Stimulated activated CD8-positive, alpha-beta memory T cell treated with anti-CD3 and anti-CD28 coated beads, Interleukin-4, amount 100 ng/mL, for 1 hour (primary cell): ENCODE measurements at places on chromosomes 4 and X.

DNA sequence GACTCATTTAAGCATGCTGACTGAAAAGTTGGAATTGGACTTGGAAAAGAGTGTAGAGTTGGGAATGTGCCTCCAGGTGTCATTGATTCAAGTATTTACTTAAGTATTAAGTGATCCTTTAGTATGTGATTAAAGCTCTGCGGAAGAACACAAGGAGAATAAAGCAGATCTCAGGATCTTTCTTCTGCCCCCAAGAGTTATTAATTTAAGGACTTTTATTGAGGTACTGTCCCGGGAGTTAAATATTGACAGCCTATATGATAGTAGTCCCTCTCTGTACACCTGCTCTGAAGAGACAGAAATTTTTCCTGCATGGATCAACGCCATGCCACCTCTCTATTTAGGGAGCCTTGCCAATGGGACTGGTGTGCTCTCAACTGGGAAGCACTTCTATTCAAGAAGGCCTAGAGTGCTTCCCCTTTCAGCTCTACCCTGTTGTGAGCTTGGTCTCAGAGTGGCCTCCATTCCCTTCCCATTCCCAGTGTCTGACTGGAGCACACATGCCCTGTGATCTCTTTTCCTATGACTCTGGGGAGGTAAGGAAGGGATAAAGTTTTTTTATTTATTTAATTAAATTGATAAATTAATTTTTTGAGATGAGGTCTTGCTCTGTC, 75.9 kb downstream of the SHISA3 start:
- DNase-seq: no peak

GRCh38 chrX:140501321-140501720, 3.5 kb downstream of the SOX3 start:
- DNase-seq: no peak

- DNase-seq: no peak
Observed at GRCh38 chrX:52979568-52979967, 21.2 kb upstream of the FAM156A start.

DNA sequence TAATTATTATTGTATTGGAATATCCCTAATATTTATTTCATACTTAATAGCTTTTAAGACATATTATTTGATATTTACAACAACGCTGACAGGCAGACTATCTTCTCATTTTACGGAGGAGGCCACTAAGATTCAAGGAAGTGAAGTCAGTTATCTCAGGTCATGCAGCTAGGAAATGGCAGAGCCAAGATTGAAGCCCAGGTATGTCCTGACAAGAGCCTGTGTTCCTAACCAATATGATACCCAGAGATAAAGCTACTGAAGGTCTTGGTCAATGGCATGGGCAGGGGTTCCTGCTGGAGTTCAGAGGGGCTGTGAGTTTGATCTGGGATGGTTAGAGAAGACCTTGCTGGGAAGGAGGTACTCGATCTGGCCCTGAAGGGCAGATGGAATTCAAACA, 47.1 kb downstream of the ARHGEF6 start:
- no peak for DNase-seq

- DNase-seq: no peak
Observed at GRCh38 chrX:75156531-75156945, 455 bp upstream of the ABCB7 start.

DNA sequence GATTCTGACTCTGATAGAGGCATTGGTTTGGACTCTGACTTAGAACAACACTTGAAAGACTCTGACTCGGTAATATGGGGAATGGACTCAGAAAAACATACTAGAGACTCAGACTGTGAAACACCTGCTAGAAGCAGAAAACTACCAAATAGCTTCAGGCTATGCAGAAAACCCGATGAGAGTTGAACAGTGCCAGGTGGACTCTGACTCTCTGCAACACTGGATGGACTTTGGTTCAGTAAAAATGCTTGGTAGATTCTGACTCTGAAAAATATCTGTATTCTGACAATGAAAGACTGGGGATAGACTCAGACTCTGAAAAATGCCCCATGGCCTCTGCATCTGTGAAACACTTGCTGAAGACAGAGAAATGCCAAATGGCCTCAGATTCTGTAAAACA, 215.1 kb upstream of the HDX start:
- no peak for DNase-seq

DNA sequence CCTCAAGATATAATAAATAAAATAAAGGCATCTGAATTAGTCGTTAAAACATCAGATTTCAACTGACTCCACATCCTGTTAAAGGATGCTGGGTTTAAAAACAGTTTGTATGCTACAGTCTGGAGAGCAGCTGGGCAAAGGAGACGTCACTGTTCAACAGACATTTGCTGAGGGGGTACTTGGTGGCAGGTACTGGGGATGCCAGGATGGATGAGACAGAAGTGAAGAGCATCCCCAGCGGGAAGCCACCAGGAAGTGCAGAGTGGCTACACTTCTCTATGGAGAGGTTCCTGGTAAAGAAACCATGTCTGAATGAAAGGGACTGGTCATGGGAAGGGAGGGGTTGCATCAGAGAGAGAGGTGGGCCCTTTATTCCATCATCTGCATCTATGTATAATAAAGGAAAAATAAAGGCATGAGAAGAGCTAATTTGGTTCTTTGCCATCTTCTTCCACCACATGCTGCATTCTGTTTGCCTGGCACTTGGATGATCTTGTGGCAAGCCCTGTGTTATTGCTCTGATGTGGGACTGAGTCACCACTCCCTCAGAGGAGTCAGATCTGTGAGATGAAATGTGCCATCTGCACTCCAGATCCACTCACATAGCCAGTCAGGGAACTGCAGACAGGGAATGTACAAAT, 145.0 kb downstream of the SOWAHB start:
- DNase-seq: no peak

GRCh38 chrX:13937370-13938050, 92.2 kb downstream of the GEMIN8 start:
- DNase-seq: no peak

DNA sequence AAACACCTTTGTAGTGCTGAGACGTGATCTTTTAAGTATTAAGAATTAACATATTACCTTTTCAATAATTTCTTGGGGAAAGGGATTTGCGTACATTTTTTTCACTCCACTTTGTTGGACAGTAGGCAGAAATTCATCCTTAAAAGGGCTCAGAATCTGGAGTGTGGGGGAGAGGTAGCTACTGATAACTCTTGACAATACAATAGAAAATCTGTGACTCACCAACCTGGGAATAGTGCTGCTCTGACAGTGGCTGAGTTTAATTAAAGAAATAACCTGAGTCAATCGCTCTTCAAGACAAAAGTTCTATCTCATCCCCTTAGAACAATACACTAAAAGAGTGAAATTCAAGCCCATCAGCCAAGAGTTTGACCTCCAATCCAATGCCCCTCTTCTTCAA, 60.2 kb downstream of the SLC9A7 start:
- DNase-seq: no peak

- peak; percentile 23 for DNase-seq
Observed at GRCh38 chrX:71652405-71652804, 14.9 kb upstream of the LOC101059915 start.

- DNase-seq: no peak
Observed at GRCh38 chr4:25423548-25423947, 46.5 kb downstream of the ANAPC4 start.

GRCh38 chr4:109134921-109135320, 167.5 kb downstream of the COL25A1 start:
- no peak for DNase-seq

DNA sequence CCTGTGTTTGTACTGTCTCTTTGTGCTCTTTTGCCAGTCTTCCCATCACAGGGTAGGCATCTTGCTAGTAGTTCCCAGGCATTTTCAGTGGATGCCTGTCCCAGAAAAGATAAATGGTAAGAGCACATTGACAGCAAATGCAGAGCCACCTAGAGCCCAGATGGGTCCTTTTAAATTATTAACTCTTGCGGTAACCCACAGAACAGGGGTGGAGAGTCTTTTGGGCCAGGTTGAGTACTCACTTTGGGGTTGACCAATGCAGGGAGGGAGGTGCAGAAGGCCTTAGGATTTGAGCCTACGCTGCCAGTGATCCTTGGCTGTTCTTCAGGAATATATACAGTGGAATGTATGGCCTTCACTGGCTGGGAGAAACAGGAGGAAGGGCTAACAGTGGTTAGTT, 173.8 kb downstream of the MSN start:
- no peak for DNase-seq
